ENCODE measurements at places on chromosomes 7 and 10. TPM values are rescaled to one million over a fixed set of nuclear protein-coding genes. Genes with fewer than 3 reads are reported as not detected.
A peak's percentile ranks its signal among the peaks of the same experiment; 100 is the strongest.

Gene PGAM2
- 2.6 TPM for total RNA-seq

Gene CTAGE4
- total RNA-seq = 3.1 TPM

- ATAC-seq = no peak
Measured at GRCh38 chr10:79905322-79906314, 43.3 kb downstream of the SFTPD start.

DNA sequence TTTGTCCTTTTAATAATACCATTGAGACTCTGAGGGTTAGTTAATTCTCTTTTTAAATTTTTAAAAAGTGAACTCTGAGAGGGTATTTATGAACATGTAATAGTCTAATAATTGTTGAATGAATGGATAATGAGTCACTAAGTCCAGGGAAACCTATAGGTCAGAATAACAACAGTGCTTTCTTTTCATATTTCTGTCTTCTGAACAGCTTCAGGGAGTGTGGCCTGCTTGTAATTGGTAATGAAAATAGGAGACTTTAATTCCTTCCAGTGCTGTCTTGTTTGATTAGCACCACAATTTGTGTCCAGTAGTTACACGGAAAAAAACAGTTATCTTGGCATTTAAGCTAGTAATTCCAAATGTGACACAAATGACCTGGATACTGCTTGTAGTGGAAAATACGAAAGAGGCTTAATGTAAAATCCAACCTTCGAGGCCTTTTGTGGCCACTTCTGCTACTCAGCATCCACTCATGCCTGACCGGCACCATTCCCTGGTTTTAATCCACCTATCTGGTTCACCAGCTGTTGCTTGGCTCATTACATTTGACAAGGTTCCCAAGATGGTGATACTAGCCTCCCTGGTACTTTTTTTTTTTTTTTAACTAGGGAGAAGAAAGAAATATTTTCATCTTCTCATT is 149.3 kb upstream of the IMMP2L start:
- ATAC-seq = no peak

GRCh38 chr7:20561908-20562307 is 53.6 kb upstream of the ABCB5 start:
- no peak for ATAC-seq

- ATAC-seq = no peak
Measured at GRCh38 chr7:157951300-157952049, 614.7 kb downstream of the DNAJB6 start.

- no peak for ATAC-seq
Measured at GRCh38 chr7:103346396-103346795, 1.0 kb upstream of the PSMC2 start.

DNA sequence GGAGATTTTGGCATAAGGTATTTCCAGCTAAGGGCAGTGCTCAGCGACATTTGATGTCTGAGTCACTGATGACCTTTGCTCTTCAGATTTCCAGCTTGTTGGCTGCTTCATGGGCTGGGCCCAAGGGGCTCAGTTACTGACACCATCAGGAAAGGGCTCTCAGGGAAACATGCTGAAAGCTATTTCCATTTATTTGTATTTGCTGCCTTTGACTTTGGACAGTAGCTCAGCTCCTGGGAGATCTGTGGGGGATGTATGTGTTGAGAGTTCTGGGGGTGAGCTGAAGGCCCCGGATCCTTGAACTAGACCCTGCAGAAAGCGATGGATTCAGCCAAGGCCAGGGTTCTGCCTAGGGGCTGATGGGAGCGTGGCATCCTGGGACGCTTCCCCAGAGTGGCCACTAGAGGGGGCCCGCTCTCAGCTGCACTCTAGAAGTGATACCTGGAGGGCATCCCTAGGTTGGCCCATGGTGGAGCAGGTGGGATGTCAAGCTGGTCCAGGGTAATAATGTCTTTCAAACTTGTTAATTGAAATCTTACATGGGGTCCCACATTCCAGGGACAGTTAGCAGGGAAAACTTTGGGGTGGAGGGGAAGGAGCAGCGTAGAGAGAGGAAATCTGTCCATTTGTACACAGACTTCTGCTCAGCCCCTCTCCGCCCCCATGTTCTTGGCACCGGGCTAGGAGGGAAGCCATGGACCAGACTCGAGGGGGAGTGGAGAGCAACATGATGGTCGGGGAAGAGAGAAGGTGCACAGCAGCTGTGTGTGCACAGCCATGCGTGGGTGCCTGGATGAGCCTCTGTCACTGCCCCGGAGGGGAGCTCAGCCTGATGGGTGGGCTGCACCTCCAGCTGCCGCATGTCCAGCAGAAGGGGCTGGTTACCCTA is 3.0 kb upstream of the BTBD16 start:
- ATAC-seq = peak; percentile 77

DNA sequence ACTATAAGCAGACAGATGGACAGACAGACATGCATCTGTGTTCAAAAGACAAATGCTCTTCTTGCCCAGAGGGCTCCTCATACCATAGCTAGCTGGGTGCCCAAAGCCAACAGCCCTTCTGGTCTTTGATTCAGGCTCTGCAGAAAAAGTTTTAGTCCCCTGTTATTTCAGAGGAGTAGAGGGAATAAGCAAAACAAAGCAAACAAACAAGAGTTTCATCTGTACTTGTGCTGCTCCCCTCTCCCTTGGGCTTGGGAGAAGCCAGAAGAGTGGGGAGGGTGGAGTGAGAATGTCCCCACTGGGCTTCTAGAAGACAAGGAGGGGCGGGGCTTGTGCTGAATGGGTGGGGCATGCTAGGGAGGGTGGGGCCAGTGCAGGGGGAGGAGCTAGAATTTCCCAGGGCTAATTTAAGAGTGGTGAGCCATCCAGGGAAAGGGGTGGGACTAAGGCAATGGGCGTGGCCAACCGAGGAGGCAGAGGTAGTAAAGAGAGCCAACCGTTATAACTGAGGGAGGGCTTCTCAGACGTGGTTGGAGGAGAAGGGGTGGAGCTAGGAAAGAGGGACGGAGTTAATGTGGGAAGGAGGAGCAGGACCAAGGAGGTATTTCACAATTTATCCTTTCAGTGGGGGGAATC is 101.2 kb upstream of the MGMT start:
- ATAC-seq = no peak

GRCh38 chr10:79318369-79318768 is 28.9 kb upstream of the PPIF start:
- ATAC-seq = no peak

Gene MAGI2
- 0.80 TPM for total RNA-seq

- ATAC-seq = no peak
Measured at GRCh38 chr7:33217595-33217994, 88.2 kb downstream of the BBS9 start.

DNA sequence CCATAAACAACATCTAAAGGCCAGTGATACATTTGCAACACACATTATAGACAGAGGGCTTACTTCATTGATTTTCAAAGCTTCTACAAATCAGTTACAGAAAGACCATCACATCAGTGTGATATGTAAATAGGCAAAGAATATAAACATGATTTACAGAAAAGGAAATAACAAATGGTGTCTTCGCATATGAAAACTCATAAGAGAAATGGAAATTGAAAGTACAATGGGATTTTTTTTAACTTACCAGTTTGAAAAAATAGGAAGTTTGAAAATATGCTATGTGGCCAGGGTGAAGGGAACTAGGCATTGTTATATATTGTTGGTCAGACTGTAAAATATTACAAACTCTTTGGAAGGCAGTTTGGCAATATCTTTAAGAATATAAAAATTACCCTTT is 27.3 kb downstream of the SEC23IP start:
- ATAC-seq = no peak

DNA sequence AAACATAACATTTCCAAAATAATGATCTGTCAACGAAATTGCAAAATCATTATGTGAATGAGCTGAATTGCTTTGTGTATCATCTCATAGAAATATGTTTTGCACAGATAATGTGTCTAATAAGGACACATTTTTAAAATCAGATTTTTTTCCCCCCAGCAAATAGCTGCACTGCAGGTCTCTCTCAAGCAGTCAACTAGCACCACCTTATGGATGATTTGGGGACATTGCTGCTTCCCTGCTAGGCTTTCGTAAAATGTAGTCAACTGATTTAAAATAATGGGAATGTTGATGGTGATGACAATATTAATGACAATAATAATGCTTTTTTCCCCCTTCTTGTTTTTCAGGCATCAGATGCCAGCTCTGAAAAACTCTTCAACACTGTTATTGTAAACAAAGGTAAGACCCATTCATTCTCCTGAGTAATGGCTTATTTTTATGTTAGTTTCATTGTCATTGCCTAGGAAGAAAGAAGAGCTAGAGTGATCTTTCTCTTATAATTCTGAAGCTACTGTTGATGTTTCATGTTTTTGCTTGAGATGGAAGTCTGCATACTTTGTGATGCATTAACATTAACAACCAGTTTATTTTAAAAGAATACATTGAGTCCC is 433.6 kb upstream of the GALNT17 start:
- ATAC-seq = no peak

Gene IFIT1B
- not detected for total RNA-seq

DNA sequence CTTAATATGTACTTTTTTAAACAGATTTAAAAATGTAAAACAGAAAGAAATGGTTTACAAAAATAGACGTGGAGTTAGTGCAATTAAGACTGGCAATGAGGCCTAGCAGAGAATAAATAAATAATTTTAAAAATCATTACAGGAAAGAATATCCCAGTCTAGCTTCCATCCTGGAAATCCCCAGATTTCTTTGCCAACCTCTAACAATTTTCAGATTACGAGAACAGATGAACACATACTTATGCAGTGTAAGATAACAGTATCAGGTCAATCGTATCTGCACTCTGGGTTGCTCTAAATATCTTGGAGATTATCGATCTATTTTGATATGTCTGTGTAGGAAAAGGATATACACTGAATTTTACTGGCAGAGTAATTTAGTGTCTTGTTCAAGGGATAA is 210.5 kb downstream of the SEMA3A start:
- ATAC-seq = no peak

Gene HACD1
- total RNA-seq = 19.0 TPM

DNA sequence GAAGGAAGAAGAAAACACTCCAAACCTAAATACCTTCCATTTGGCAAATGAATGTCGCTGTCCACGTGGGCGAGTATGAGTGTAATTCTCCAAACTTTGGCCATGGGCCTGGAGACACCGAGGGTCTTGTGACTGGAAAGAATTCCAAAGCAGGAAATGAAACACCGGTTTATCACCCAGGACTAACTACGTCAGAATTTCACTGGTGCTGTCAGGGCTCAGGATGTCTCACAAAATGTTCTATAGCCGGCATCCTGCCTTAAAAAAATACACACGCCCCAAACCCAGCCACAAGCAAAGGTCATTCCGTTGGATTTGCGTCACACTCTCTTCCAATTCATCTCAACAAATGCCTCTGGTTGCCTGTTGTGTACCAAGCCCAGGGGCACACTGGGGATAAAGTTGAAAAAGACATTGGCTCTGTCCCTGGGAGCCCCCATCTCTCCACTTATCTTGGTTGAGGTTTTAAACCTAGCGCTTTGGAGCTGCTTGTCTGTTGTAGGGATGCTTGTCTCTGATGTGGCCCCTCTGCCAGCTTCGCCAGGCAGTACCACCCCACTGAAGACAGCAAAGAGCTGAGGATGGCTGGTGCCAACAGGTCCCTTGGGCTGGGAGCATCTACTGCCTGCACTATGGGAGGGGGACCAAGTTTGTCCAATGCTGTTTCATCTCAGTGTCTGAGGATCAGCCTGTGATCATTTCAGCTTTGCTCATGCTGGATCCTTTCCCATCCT is 31.2 kb downstream of the GSTO2 start:
- no peak for ATAC-seq

- ATAC-seq = peak; percentile 72
Measured at GRCh38 chr10:119028900-119029612, 458 bp upstream of the NANOS1 start.

DNA sequence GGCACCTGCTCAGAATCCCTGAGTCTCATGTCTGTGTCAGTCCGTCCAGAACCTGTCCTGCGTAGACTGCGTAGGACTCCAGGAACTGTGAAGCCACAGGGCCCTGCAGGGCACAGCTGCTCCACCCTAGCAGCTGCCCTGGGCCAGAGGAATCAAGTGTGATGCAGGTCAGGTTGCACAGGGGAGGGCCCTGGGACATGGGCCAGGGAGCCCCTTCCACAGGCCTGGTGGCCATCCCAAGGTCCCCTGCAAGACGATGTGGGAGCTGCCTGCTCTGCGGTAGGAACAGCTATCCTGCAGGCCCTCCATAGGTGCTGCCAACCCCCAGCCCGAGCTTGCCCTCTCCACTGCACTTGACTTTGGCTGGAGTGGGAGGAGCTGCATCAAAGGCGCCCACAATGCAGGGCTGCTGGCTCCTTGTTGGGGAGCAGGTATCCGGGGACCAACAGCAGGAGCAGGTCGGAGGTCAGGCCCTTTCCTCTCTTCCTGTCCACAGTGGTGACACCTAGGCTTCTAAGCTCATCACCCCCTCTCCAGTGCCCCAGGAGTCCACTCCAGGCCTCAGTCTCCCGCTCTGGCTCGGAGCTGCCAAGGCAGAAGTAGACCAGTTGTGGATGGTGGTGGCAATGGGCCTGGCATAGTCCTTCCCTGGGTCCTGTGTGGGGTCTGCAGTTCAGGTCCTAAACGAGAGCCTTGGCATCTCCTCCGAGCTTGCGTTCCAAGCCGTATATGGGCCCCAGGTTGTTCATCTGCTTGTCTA is 149.1 kb downstream of the MAPK8 start:
- ATAC-seq = no peak

- ATAC-seq = no peak
Measured at GRCh38 chr7:84017651-84018050, 176.9 kb downstream of the SEMA3A start.

- ATAC-seq = no peak
Measured at GRCh38 chr7:95986178-95986764, 213.9 kb downstream of the DYNC1I1 start.

Gene RBM20
- total RNA-seq = 3.1 TPM

DNA sequence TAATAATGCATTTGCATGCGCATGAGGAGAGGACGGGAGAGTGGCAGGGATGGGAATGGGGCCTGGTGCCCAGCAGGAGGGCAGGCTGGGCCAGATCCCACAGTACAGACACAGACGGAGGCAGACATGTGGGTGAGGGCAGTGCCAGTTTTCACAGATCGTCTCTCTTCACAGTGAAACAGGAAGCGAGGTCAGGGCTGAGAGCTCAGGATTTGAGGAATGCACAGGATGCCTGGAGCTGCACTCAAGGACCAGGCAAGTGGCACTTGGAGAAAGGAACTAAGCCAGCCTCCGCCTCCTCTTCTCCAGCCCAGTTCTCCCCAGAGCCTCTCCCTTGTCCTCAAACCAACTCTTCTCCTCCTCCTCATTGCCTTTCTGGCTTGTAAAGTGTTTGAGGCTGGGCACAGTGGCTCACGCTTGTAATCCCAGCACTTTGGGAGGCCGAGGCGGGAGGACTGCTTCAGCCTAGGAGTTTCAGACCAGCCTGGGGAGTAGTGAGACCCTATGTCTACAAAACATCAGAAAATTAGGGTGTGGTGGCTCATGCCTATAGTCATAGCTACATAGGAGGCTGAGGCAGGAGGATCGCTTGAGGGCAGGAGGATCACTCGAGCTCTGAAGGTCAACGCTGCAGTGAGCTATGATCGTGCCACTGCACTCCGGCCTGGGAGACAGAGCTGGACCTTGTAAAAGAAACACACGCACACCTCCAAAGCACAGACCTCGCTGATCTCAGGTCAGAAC is 115.2 kb downstream of the HIP1 start:
- ATAC-seq = no peak
